ENCODE measurements at places on chromosomes 3 and 15.
A peak's percentile ranks its signal among the peaks of the same experiment; 100 is the strongest.

- DNase-seq, result no peak
Measured at GRCh38 chr15:75063338-75063737, 39.9 kb downstream of the PPCDC start.

- peak; percentile 25 for DNase-seq
Measured at GRCh38 chr3:67704322-67704721, 49.9 kb upstream of the SUCLG2 start.

GRCh38 chr3:56277236-56277635, 191.0 kb downstream of the ERC2 start:
- no peak for DNase-seq

- no peak for DNase-seq
Measured at GRCh38 chr3:172003146-172003545, 36.2 kb upstream of the FNDC3B start.

GRCh38 chr3:38018296-38019266, 10.9 kb downstream of the PLCD1 start:
- DNase-seq, result peak; percentile 18

DNA sequence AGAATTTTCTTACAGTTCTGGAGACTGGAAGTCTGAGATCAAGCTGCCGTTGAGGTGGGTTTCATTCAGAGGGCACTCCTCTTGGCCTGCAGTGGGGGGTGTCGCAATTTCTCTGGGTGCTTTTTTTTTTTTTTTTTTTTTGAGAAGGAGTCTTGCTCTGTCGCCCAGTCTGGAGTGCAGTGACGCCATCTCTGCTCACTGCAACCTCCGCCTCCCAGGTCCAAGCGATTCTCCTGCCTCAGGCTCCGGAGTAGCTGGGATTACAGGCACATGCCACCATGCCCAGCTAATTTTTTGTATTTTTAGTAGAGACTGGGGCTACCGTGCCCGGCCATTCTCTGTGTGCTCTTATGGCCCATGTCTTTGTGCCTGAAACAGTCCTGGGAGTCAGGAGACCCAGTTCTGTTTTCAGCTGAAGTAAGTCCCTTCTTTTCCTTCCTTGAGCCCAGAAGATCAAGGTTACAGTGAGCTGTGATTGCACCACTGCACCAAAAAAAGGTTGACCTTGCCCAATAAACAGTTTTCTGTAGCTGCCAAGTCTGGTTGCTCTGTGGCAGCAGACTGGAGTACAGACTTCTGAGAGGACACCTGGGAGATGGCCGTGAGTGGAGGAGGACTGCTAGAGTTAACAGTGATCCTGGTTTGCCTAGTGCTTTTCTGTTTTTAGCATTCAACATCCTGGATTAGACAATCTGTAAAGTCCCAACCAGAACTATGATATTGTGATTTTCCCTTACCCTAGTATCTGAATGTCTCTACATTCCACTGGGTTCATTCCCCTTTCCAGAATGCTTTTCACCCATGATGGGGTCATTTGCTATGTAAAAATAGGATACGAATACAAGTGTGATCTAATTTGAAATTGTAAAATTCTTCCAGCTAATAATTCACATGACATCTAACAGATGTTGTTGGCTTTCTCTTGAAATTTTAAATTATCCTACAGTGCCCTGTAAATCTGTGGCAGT, 76.6 kb upstream of the RNF7 start:
- no peak for DNase-seq

- no peak for DNase-seq
Measured at GRCh38 chr3:48026098-48026497, 9.9 kb upstream of the MAP4 start.

All from activated naive CD4-positive, alpha-beta T cell treated with anti-CD3 and anti-CD28 coated beads, Interleukin-2, amount 10 ng/mL, durations not matched to agents 7 days and 5 days (primary cell).